ENCODE measurements at places on chromosomes 12 and 14.

- DNase-seq = no peak
Observed at GRCh38 chr12:32039917-32040575, 66.6 kb upstream of the BICD1 start.

GRCh38 chr12:103640410-103640809, 53.3 kb downstream of the STAB2 start:
- DNase-seq = no peak

DNA sequence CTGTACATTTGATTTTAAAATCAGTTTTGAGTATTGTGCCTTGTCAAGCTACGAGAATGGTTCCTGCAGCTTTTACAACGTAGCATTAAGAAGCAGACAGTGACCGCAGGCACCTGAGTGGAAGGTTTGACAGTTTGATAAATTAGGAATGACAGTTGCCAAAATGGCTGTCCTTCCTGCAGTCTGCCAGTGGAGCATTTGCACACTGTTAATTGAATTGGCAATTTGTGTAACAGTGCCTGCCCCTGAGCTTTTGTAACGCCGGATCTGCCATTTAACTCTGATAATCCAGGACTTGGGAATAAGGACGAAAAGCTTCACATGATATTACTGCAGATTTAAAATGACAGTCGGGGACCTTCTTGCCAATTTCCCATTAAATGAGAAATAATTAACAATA, 385.3 kb downstream of the NPAS3 start:
- no peak for DNase-seq

GRCh38 chr12:71242511-71242910, 84.7 kb upstream of the TSPAN8 start:
- no peak for DNase-seq

DNA sequence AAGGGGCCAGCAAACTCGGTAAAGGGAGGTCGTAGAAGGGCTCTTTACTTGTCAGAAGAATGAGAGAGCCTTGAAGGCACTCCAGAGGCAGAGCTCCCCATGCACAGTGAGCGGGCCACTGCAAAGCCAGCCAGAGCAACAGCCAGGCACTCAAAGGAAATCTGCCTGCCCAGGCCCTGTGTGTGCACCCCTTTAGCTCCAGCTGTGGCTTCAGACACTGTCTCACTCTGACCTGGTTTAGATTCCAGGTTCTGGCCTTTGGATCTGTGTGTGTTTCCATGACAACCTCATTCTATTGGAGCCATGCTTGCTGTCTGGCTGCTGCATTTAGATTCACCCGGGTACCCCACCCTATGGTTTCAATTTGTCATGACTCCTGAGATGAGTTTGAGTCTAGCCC, 170.3 kb downstream of the CAPZA3 start:
- no peak for DNase-seq

- no peak for DNase-seq
Observed at GRCh38 chr12:96045566-96045965, 10.2 kb upstream of the LTA4H start.

DNA sequence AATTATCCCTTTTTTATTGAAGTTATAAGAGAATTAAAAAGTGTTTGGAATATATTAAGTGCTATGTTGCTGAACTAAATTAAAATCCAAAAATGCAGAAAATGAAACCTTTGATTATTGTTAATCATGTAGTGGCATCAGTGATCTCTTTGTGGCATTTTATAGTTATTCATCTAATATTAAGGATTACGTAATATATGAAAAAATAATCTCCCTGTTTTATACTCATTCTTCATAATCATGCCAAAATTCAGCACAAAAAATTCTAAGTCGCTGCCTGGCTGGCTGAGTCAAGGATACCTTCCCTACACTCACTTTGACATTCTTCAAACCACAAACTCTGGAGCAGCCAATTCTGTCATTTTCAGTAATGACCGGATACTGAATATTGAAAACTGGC, 63.7 kb downstream of the ARL1 start:
- no peak for DNase-seq

- no peak for DNase-seq
Observed at GRCh38 chr12:24600551-24600950, 348.4 kb downstream of the BCAT1 start.

DNA sequence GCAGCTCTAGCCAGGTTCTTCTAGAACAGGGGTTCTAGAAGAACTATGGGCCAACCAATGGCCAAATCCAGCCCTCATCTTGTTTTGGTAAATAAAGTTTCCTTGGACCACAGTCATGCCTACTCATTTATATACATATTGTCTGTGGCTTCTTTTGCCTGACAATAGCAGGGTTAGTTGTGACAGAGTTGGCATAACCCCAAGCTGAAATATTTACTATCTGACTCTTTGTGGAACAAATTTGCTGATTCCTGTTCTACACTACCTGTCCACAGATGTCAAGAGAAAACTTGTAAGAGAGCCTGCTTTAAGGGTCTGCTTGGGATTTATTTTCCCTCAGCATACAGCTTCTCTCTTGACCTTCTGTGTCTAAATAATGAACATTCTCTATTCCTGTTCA, 289.0 kb downstream of the KSR2 start:
- no peak for DNase-seq

- DNase-seq = no peak
Observed at GRCh38 chr12:119911182-119911581, 34.1 kb upstream of the CIT start.

GRCh38 chr12:2783936-2784600, 10.7 kb upstream of the FKBP4 start:
- DNase-seq = no peak

DNA sequence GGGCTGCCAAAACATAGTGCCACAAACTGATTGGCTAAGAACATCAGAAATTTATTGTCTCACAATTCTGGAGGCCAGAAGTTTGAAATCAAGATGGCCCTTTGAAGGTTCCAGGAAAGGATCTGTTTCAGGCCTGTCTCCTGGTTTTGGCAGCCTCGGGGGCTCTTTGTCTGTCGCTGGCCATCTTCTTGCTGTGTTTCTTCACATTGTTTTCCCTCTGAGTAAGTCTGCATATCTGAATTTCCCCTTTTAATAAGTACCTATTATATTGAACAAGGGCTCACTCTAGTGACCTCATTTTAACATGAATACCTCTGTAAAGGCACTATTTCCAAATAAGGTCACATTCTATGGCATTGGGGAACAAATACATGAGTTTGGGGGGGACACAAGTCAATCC, 467.1 kb upstream of the MGAT4C start:
- no peak for DNase-seq

GRCh38 chr12:108598553-108599250, 818 bp upstream of the TMEM119 start:
- DNase-seq = no peak

GRCh38 chr14:65949711-65950516, 536.3 kb upstream of the CCDC196 start:
- no peak for DNase-seq

- DNase-seq = no peak
Observed at GRCh38 chr14:62947301-62947700, 98.0 kb downstream of the KCNH5 start.

DNA sequence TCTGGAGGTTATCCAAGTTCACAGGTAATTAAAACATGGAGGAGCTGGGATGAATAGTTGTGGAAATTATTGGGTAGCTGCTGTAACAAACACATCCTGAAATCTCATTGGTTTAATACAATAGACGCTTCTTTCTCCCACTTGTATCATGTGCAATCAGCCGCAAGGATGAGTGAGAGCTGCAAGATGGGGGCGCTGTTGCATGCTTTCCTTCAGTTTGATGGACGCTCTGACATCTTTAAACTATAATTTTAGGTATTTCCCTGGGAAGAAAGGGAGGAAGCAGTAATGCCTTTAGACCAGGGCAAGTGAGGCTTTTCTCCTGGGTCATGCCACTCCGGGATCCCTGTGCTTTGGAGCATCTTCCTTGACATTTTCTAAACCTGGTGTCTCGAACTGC, 178.7 kb downstream of the PAWR start:
- DNase-seq = no peak

- DNase-seq = no peak
Observed at GRCh38 chr12:25459541-25459951, 93.5 kb downstream of the LMNTD1 start.

DNA sequence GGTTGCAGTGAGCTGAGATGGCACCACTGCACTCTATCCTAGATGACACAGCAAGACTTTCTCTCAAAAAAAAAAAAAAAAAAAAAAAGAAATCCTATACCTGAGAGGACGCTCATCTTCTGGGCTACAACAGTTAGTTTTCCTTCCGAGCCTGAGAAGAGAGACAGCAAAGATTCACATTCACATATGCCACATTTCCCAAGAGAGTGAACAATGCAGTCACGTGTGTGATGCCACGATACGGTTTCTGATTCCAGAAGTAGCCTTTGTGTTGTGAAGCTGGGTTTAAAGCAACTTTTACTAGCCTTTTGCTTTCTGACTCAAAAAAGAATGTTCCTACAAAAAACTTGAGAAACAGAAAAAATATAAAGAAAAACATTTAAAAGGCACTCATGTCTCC, 19.5 kb downstream of the GCN1 start:
- no peak for DNase-seq

- no peak for DNase-seq
Observed at GRCh38 chr12:1182069-1182468, 191.0 kb downstream of the ERC1 start.

- DNase-seq = no peak
Observed at GRCh38 chr12:20415641-20416040, 47.3 kb downstream of the PDE3A start.

GRCh38 chr12:32515137-32515873, 115.9 kb downstream of the FGD4 start:
- no peak for DNase-seq

- no peak for DNase-seq
Observed at GRCh38 chr12:25570418-25570817, 17.3 kb upstream of the LMNTD1 start.

GRCh38 chr14:24054646-24055045, 2.8 kb downstream of the CARMIL3 start:
- no peak for DNase-seq

DNA sequence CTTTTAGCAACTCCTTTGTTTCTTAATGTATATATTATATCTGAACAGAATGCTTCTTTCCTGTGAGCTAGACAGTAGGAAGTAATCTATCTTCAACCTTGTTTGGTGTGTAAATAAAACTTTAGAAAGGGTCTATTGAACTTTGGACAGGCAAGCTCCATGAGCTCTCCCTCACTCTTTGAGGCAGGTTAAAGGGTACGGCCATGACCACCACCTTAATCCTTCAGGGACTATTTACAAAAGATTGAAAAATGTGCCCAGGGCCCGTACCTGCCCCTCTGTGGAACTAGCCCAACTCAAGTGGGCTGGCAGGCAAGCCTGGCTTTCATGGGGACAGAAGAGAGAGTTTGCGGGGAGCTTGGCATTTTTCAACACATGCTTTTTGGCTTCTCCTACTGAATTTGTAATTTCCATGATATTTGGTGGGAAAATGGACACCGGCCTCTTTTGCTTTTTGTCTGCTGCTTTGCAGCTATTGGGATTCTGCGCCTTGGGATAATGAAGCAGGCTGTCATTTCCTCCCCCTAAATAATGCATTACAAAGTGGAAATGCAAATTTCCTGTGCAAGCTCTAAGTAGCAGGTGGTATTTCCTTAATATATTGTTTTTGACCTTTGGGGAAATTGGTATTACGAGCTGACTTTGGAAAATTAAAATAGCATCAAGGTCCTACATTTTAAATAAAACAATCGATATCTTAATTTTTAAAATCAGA, 106.0 kb downstream of the HMGA2 start:
- no peak for DNase-seq

Data from stimulated activated CD8-positive, alpha-beta memory T cell treated with anti-CD3 and anti-CD28 coated beads, Interleukin-15, amount 100 ng/mL, for 4 hours (primary cell).